ENCODE measurements at places on chromosomes 5 and 9.

DNA sequence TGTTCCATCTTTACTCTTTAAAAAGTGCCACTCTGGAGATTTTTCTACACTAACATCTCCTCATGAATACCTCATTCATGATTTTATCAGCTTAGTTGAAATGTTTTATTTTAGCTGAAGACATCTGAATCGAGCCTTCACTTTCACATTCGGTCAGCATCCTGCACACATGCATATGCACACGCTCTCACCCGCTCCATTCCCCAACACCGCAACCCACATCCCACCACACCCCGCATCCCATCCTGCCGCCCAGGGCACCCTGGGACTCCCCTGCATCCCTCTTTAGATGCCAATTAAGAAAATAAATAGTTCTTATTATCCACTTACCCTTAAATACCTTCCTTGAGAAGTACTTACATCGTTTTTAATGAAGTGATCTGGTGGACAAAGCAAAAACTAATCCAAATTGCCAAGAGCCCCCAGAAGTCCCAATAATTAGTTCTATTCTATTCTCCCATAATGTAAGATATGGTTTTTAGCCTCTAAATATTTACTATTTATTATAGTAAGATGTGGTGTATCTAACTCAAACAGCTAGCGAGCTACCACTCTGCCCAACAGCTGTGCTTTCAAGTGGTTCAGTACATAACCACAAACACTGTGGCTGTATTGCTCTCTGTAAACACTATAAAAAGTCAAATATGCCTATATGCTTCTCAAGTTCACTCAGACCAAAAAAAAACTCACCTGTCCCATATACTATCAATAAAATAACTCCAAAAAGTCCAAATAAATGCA, 38.2 kb downstream of the GZMK start:
- no peak for DNase-seq

DNA sequence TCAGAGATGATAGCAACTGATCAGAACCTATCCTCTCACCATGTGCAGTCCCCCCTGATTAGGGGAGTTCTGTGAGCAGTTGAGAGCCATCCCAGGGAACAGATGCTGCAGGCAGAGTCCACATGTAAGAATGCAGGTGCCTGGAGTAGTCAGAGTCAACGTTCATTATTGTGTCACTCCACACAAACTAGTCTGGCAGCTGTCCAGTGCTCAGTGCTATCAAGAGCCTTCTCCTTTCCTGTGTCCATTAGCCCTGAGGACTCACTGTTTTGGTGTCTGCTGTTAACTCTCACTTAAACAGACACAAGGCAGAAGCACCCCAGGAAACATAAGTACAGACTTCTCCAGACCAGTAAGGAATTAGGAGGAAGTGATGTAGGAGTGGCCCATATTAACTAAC, 2.5 kb downstream of the SH3TC2 start:
- DNase-seq = no peak

DNA sequence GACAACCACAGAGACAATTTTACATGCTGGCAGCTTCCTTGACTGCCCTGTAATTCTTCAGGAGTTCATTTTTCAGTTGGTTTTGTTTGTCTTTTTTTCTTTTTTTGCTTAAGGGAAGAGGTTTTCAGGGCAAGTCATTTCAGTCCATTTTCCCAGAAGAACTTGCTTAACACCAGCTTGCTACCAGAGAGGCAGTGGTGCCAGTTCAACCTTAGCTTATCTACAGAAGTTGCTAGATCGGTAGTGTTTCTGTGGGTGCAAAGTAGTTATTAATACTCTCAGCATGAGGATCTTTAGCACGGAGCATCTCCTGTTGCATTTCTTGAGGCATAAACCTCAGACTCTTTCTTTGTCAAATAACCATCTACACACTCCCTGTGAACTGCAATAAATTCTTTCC, 1.1 kb downstream of the SPEF2 start:
- no peak for DNase-seq

- no peak for DNase-seq
These were observed 94.3 kb downstream of the RPS23 start for GRCh38 chr5:82183828-82184227.

GRCh38 chr5:139381837-139382761, 998 bp downstream of the SLC23A1 start:
- DNase-seq = no peak

GRCh38 chr9:19876569-19877316, 87.9 kb upstream of the SLC24A2 start:
- no peak for DNase-seq

DNA sequence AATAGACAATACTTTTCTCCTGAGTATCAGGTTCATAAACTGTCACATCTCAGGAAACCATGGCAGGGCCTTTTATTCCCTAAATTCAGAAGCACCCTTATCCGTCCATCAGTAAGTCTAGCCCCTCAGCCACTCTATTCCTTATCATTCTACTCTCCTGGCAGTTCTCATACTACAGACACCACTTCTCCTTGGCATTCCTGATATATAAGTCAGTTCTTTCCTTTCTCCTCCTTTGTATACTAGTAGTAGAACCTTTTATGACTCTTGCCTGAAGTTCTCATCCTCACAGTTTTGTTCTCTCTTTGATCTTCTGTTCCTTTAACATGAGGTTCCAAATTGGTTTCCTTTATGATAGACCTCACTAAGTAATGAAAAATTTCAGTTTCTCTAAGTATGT, 29.3 kb downstream of the GRAMD2B start:
- DNase-seq = no peak

GRCh38 chr5:88678770-88679381, 204.1 kb downstream of the MEF2C start:
- DNase-seq = no peak

- no peak for DNase-seq
These were observed 227.3 kb downstream of the LURAP1L start for GRCh38 chr9:13001989-13002580.

DNA sequence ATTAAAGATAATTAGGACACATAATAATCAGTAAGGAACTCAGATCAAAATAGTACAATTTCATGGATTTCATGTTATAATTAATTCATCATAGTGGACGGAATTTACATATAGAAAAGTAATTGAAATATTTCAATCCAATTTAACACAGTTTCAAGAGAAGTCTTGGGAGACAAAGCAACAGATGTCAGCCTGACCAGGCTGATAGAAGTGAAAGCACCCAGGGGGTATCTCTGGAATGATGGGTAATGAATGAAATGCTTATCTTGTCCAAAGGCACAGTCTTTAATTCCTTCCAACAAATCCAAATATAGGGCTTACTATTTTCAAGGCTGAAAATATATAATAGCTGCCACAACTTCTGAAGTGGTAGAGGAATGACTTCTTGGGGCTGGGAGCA, 629.3 kb upstream of the RGMB start:
- no peak for DNase-seq

DNA sequence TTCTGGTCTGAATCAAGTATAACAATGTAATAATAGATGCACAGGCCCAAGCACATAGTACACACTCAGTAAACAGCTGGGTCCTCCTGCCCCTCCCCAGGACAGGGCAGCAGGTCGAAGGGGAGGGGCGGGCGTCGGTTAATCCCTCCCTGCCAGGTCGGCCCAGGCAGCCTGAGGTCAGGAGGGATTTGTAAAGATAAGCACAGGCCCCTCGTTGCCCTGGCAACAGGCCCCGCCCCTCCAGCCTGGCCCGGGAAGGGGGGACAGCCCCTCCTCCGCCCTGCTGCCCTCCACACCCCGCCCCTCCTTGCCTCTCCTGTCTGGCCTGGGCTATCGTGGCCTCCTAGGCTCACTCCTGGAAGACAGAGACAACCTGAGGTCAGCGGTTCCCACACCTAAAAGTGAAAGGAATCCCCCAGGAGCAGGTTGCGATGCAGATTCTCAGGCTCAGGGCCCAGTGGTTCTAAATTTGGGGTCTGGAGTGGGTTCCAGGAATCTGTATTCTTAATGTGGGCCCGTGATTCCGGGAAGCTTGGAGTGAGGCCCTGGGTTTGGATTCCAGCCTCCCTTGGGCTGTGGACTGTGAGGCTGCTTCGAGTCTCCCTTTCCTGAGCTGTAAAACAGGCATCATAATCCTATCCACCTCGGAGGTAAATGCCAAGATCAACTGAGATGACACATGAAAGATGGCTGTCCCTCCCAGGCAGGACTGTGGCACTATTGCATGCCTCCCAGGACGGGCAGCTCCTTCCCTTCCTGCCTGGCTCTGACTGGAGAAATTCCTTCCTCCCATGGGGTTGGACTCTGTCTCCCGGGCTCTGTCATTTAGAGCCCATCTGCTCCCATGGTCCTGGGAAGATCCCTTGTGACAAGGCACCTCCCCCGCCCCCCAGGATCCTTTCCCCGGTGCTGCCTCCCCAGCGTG, 4.4 kb downstream of the CRB2 start:
- DNase-seq = no peak

GRCh38 chr5:41338136-41338675, 124.9 kb upstream of the C6 start:
- no peak for DNase-seq

- DNase-seq = no peak
These were observed 331.5 kb upstream of the GRIN3A start for GRCh38 chr9:102069969-102070368.

DNA sequence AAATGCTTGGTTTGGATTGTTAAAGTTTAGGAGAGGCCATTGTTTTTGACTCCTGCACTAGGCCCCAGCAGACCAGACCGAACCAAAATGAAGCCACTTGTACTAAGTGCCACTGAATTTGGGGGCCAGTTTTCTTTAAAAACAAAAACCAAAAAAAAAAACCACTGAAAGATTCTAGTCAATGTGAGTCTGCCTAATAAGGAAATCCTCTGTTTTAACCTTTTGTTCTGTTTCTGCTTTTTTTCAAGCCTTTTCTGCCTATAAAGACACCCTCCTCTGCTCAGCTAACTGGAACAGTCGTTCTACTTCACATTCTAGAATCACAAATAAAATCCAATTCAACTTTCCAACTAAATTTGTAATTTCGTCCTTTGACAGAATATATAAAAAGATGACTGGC, 64.9 kb downstream of the SERINC5 start:
- DNase-seq = no peak

DNA sequence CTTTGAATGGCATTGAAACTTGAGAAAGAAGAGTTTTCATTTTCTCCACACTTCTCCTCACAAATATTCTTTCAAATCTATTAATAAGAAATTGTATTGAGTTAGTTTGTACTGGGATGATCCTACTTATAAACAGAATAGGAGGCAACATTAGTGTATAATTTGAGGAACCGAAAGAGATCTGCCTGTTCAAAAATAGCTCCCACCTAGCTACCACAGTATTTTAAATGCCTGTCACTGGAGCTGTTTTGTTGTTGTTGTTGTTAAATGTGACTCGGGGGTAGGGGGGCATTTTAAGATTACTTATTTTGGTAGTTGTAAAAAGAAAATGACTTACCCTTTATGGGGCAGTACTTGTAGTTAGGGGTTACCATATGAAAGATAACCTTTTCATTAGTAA, 20.1 kb upstream of the HAPLN1 start:
- DNase-seq = no peak

DNA sequence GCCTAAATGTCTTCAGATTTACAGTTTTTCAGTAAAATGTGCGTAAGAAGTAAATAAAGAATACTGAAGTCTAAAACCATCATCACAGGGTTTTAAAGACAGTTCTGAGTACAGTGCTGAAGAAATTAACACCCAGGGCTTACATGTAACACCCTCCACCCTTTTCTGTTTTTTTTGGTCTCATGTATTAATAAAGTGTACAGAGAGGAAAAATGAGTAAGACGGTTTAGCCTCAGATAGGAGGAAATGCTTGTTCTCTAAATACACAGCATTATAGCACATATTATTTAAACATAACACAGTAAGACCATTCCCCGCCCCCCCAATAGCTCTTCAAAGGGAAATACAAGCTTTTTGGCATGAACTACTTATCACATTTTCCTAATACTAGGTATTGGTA, 119.3 kb downstream of the CHSY3 start:
- no peak for DNase-seq

- DNase-seq = no peak
These were observed 21.2 kb upstream of the MLANA start for GRCh38 chr9:5869315-5870019.

DNA sequence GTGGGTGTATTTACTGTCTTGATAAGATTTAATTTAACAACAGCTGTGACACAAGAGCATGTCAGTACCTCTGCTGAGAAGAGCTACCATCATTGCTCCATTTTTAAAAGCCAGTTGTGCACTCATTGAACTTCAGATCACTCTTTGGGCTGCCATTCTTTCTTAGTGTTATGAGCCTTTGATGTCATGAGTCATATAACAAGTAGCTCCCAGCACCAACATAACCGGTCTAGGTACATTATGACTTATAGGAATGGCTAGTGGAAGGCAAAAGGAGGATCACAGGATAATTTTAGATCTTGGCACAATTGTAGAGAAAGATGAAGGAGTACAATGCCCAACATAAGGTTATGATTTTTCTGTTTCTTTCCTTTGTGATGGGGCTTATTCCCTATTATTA, 170.8 kb upstream of the FBN2 start:
- DNase-seq = no peak
